ENCODE measurements at places on chromosomes 4 and X.

- DNase-seq: no peak
Observed at GRCh38 chr4:1058997-1059665, 47.7 kb downstream of the FGFRL1 start.

DNA sequence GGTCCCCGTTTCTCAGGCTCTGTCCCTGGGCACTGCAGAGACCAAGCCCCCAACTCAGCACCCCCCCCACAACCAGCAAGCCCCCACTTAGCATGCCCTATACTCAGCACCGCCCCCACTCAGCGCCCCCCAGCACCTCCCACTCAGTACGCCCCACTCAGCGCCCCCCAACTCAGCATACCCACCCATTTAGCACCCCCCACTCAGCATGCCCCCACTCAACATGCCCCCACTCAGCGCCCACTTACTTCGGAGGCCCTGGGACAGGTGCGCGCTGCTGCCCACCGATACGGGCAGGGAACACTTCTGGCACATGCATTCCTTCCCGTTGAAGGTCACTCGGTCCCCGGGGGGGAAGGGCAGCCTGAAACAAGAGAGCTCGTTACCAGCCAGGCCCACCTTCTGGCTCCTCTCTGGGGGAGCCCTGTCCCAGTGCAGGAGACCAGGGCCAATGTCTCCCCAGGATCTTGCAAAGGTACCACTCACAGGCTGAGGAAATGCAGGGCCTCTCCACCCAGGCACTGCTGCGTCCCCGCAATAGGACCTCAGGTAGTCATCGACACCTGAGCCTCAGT is 70.6 kb downstream of the ABLIM2 start:
- DNase-seq: no peak

DNA sequence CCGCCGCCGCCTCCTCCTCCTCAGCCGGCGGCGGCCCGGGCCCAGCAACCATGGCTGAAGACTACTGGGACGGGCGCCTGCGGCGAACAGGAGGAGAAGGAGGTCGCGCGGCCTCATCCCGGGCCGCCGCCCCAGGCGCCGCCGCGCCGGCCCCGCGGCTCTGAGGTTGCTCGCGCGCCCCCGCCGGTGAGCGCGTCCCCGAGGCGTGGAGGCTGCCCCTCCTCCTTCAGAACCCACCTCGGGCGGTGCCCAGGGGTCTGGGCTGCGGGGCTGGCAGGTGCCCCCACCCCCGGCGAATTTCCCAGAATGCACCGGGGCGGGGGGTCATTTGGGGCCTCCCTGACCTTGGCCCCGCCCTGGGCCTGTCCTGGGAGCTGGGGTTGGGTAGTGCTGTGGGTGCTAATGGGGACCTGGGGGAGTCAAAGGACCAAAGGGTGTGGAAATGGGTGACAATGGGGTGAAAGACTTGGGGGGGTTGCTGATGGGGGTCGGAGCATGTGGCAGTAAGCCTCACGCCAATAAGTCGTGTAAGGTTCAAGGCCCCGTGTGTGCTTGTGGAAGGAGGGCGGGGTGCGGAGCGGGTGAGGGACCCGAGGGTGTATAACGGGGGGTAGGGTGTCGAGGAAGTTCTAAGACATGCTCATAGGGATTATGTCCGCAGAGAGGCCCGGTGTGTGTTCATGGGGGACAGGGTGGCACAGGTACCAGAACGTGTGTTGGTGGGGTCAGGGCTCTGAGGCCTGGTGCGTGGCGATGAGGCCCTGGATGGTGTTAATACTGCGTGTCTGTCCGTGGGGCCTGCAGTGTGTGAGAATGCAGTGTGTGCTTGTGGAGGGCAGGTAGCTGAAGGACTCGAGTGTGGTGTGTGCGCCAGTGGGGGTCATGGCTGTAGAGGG is 687 bp downstream of the CDK16 start:
- peak; percentile 68 for DNase-seq

DNA sequence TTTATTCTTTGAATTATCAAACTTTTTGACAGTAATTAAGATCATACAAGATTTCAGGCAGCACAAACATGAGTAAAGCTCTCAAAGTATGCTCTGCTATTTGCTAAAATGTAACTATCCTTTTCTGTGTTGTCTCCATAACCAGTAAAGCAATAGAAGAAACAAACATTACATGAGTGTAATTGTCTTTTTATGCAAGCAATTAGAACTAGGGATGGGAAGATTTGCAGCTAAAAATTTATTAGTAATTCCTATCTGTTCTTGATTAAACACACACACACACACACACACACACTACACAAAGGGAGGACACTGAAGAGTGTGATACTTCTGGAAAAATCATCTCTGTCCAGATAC is 512.9 kb downstream of the FAT4 start:
- no peak for DNase-seq

DNA sequence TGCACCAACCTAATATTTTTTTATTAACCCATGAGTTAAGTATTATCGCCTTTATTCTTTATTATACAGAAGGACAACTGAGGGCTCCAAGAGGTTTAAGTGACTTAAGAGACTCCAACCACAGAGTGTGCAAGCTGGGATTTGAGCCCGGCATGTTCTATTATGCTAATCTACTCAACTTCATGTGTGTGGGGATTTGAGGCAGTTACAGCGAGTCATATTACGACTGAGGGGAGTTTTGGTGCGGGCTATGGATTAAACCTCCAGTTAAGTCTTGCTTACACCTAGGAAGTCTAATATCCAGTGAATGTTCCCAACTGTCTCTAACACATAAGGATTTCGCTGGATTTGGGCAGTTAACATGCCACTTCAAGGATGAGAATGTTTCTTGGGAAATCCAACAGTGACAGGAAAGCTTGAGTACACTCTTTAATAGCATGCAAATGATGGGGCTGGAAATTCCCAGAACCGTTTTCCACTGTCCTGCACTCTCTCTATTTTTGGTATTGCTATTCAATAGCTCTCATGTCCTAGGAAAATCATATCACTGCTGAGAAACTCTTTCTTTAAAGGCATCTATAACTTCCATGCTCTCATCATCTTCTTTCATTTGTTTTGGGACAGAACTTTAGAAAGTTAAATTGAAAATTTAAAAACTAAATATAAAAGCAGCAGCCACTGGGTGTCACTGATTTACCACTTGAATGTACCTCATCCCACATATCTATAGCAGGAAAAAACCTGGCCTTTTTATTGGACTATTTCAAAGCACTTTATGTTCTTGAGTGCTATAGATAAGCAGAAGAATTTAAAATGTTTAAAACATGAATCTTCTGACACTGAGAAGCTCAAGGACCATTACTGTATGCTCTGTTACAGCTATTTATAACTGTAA is 165.1 kb upstream of the TTC29 start:
- no peak for DNase-seq

- DNase-seq: peak; percentile 66
Observed at GRCh38 chrX:22081475-22082092, 49.5 kb downstream of the PHEX start.

- DNase-seq: peak; percentile 83
Observed at GRCh38 chr4:40199999-40200874, 3.4 kb downstream of the RHOH start.

GRCh38 chr4:147731580-147732517 is at the start of gene ARHGAP10:
TSS of gene ARHGAP10 (plus strand) at chr4:147732088. CDS start at chr4:147732302, 214 bp downstream.
- DNase-seq: peak; percentile 70

DNA sequence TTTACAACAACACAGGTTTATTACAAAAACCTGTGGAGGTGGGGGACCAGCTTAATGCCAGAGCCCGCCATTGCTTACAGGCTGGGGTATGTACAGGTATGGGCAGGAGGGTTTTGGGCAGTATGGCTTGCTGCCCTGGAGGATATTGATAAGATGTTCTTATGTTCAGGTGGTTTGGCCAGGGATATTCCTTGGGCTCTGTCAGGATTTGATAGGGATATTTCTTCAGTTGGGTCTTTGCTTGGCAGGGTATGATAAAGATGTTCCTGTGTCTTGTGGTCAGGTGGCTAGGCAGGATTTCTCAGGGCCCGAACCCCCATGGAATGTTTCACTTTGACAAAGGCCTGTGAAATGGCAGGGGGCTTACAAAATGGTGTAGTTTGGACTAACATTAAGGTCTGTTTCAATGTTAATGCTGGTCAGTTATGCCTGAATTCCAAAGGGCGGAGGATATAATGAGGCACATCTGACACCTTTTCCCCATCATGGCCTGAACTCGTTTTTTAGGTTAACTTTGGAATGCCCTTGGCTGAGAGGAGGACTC is 3.1 kb downstream of the MGST2 start:
- DNase-seq: no peak

- no peak for DNase-seq
Observed at GRCh38 chr4:121212806-121213205, 48.7 kb upstream of the TNIP3 start.

GRCh38 chr4:113971706-113972360 is 7.6 kb downstream of the ARSJ start:
- DNase-seq: no peak

DNA sequence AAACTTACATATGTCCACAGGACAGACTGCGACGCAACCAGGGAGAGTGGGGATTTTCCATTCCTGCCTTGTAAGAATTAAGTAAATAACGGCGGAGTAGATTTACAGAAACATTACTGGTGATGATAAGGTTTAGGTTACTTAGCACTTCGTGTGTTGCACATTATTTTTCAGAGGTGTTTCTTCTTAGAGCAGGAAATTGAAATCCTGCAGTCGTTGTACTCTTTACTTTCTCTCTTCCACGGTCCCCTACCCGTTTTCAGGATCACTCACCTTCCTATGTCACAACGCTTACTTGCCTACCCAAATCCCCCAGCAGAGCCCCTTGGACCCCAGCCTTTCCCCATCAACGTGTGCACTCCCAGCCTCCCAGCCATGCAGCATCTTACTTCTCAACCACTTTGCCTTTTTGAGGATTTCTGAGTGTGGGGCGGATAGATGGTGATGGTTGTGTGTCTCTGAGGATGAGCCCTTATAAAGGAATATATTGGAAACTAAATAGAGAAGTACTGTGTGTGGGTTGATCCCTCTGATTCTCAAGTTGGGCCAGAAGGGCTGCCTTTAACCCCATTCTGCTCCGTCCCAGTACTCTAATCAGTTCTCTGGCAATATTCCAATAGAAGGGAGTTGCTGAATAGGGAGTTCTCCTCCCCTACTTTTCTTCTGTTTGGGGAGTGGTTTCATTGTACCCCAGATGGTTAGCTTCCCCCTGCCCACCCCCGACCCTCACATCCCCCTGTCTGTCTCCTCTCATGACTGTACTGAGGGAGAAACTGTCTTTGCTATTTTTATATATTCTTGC is 1.6 kb downstream of the MID2 start:
- no peak for DNase-seq

DNA sequence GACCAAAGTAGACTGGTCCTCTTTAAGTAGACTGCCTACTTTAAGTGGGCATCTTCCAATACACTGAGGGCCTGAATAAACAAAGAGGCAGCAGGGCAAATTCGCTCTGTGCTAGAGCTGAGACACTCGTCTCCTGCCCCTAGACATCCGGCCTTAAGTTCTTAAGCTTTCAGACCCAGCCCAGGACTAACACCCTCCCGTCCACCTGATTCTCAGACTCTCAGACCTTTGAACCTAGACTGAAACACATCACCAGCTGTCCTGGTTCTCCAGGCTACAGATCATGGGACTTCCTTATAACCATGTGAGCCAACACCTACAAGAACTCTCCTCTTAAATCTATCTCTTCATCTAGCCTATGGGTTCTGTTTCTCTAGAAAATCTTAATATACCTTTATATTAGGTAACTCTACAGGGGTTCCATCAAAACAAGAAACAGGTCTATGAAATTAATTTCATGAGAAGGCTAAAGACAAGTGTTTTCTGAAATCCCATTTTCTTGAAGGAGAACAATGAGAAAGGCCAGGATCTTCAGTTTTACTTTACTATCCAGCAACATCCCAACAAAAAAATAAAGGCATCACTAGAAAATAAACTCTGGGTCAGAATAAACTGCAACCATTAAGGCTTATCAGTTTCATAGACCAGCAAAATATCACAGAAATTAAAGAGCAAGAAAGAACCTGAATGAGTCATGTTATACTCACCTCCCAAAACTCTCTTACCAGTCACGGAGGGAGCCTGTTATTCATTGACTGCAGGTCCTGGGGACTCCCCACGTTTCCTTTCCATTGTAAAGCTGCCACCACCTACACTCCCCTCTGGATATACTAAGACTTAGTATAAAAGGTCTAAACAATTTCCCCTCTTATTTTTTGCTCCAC is 14.8 kb downstream of the ADGRA3 start:
- DNase-seq: peak; percentile 26

GRCh38 chr4:955931-956381 is 17.4 kb downstream of the DGKQ start:
- DNase-seq: no peak

DNA sequence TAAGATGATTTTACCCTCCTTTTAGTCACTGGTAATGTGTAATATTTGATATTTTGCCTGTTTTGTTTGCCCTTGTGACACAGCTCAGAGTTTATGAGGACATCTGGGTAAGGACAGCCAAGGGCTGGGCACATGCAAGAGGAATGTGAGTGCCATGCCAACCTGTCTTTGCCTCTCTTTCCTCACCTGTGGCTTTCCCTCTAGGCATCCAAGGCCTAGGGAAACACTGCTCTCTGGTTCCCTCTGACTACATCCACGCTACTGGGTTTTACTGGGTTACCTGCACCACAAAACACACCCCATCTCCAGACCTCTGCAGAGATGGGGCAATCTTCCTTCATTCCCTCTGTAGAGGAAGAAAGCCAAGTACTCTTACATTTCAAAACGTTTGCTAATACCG is 7.7 kb downstream of the HPGDS start:
- no peak for DNase-seq

DNA sequence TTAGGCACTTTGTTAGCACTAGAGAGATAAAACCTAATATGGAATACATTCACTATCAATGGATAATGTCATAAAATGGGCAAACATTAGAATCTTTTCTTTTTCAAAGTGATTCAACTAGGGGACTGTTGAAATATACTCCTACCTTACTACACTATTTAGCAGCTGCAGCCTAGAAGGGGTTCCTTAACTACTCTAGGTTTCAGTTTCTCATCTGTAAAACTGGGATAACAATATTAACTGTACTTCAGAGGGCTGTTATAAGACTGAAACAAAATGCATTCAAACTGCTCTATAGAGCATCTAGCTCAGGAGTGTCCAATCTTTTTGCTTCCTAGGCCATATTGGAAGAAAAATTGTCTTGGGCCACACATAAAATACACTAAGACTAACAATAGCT is 147.4 kb downstream of the CDS1 start:
- DNase-seq: no peak

DNA sequence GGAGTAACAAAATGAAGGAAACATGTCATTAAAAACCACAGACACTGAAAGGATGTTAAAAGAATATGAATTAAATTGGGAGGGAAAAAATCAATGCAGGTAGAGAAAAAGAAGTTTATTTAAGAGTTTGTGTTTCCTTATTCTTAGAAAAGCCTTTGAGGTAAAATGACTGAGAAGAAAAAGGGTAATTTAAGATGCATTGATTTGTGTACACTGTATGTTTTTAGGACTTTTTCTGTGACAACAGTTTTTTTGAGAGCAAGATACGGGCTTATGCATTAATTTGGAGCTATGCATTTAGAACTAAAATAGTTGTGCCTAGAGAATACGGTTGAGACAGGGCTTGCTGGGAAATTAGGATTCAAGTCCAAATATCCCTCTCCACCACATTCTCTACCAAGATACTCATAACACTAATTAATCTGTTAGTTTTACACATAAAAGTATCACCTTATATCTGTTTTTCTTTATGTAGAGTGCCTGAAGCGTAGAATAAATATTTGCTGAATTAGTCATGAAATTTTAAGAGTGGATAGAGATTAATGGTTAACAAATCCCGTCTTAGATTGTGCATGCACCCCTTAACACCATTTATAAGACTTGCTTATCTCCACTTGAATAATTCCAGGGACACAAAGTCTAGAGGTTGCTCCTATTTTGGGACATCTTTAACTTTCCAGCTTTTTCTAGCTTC is 232.5 kb downstream of the PCDH7 start:
- no peak for DNase-seq
